ENCODE measurements at places on chromosomes 1 and 21.

DNA sequence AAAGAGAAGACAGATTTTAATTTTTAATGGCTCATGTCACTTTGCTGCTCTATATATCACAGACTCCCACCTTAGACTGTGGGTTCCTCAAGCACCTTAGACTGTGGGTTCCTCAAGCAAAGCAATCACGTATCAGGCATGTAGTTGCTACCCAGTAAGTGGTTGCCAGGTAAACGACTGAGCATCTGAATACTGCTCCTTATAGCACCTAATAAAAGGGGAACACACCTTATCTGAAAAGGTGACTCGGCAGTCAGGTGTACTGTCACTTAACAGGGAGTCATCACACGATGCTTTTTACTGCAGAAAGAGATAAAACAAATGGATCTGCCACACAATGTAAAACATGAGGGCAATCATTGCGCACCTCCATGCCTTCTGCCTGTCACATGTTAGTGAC, 92.5 kb upstream of the LPGAT1 start:
- no peak for DNase-seq

GRCh38 chr1:70247768-70248167, 26.6 kb downstream of the SRSF11 start:
- no peak for DNase-seq

GRCh38 chr1:11571906-11572616, 82.2 kb downstream of the FBXO2 start:
- DNase-seq: no peak

GRCh38 chr21:43609501-43610340, 49.6 kb downstream of the HSF2BP start:
- DNase-seq: no peak

DNA sequence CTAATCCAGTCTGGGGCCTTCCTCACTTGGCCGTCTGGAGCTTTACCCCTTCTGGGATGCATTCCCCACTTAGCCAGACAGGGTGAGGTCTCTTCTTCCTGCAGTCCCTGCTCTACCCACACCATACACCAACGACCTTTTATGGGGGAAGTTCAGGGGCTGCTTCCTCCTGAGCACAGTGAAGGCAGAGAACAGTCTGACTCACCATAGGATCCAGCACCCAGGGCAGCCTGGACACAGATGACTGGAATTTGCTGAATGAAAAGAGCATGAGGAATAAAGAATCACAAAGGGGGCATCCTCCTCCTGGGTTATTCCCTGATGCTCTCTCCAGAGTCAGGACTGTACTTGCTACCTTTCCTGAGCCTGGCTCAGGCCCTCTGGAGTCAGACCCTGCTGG, 4.6 kb upstream of the FOXE3 start:
- DNase-seq: no peak

DNA sequence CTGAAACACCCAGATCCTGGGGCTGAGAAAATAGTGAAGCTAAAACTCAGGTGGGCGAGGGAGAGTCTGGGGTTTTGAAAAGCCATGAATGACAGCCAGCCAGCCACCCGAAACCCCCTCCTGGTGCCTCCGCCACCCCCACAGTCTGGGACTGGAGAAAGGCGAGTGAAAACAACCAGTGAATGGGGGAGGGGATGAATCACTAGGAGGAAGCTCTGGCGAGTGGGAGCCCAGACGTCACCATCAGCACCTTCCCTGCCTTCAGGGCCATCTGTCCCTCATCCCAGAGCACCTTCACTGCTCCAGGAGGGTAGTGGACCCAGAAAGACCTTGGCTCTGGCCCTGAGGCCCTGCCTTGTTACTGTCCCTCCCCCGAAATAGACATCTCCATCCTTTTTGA, 9.2 kb downstream of the RORC start:
- no peak for DNase-seq

- DNase-seq: no peak
Observed at GRCh38 chr1:82240571-82240970, 439.8 kb downstream of the ADGRL2 start.

DNA sequence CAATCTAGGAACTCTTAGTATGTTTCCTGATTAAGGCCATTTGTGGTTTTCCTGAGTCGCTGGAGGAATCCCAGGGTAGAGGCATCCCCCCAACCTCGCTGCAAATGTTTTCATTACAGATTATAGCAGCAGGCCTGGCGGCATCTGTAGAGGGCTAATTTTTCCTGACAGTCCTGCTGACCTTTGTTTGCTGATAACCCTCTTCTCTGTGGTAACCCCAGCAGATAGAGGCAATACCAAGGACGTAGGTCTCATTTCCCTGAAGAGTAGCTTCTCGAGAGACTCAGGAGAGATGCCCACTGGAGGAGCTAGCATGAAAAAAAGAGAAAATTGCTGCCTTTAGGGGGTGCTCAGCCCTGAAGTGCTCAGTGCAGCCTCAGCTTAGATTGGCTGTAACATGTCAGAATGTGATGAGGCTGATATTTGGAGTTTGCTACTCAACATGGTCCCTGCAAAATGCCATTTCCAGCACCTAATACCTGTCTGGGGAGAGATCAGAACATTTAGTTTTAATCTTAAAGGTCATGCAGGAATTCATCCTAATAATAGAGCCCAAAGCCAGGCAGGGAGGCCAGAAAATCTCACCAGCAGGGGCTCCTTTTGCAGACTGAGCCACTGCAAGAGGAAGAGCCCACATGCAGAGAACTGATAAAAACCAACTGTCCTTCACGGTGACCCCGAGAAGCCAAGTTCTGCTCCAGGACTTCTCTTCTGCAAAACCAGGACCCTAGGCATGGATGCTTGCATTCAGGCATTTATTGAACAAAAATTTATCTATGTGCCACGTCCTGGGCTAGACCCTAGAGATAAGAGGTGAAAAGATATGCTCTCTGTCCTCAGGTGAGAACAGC, 184.5 kb downstream of the KAZN start:
- no peak for DNase-seq

GRCh38 chr1:80776266-80776665, 1024.5 kb upstream of the ADGRL2 start:
- no peak for DNase-seq

- DNase-seq: no peak
Observed at GRCh38 chr1:61318319-61319125, 236.2 kb downstream of the NFIA start.

GRCh38 chr1:185317886-185318310, 855 bp upstream of the IVNS1ABP start:
- peak; percentile 13 for DNase-seq

- no peak for DNase-seq
Observed at GRCh38 chr1:172266528-172267174, 153.8 kb upstream of the C1orf105 start.

- no peak for DNase-seq
Observed at GRCh38 chr1:156461781-156462647, 38.6 kb downstream of the MEF2D start.

- DNase-seq: no peak
Observed at GRCh38 chr1:230085178-230085515, 18.1 kb downstream of the GALNT2 start.

- DNase-seq: no peak
Observed at GRCh38 chr1:21149855-21150432, 26.8 kb downstream of the EIF4G3 start.

- DNase-seq: no peak
Observed at GRCh38 chr1:109757936-109758786, 5.6 kb downstream of the EPS8L3 start.

DNA sequence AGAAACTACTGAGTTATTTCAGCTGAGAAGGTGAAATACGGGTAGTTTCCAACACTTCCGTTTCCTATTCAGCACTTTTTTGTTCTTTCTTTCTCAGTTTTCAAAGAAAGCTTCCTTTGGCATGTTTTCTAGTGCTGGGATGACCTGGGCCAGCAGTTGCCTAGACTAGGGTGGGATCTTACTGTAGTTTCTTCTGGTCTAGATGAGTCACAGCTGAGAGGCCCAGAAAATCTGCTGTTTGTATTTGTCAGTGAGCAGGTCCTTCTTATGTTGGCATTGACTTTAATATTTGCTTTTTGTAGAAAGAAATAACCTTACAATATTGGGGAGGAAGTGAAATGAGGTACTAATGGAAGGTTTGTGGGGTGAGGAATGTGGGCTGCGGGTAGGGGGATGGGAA, 22.2 kb downstream of the C1orf21 start:
- DNase-seq: no peak

DNA sequence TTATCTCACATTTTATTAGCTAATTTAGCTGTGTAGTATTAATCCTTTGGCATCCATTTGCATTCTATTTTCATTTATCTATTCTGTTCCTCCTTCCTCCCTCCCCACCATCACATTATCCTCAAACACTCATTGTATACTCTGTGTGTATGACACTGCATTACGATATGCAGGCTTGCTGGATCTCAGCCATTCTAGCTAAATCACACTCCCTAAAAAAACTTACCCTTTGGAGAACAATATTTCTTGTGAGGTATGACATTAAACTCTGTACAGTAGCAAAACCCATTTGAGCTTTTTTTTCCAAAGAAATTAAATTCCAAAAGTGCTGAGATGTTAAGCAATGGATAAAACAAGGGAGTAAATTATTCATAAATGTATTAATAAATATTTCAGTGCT, 11.4 kb upstream of the RAB3GAP2 start:
- no peak for DNase-seq

GRCh38 chr1:77292551-77292950, 10.7 kb downstream of the AK5 start:
- DNase-seq: no peak

- no peak for DNase-seq
Observed at GRCh38 chr1:72845381-72845780, 563.0 kb upstream of the NEGR1 start.

- no peak for DNase-seq
Observed at GRCh38 chr1:6206520-6206855, 569 bp downstream of the RNF207 start.

Measured in progenitor cell of endocrine pancreas (in vitro differentiated cells).